ENCODE measurements at places on chromosomes 4 and X. TPM values are rescaled to one million over a fixed set of nuclear protein-coding genes. Genes with fewer than 3 reads are reported as not detected.

Gene LDB2
- 18.1 TPM for total RNA-seq

GRCh38 chr4:168637872-168638756 lies 141.3 kb downstream of the PALLD start:
- no peak overlapping the region for H3K4me3 ChIP-seq
- DNase-seq, result no peak
- no peaks in the 10 kb centered on the region for H3K27me3 ChIP-seq

- H3K4me3 ChIP-seq, result no peak overlapping the region
- H3K36me3 ChIP-seq, result no peaks in the 10 kb centered on the region
- no peak for DNase-seq
- H3K4me1 ChIP-seq, result no peaks in the 10 kb centered on the region
Measured at GRCh38 chrX:679291-679979, 48.8 kb downstream of the SHOX start.

- H3K4me1 ChIP-seq, result no peaks in the 10 kb centered on the region
- no peak overlapping the region for H3K4me3 ChIP-seq
- H3K27me3 ChIP-seq, result no peaks in the 10 kb centered on the region
- no peaks in the 10 kb centered on the region for H3K36me3 ChIP-seq
- H3K27ac ChIP-seq, result no peak overlapping the region
Measured at GRCh38 chrX:20237864-20238263, 28.8 kb downstream of the RPS6KA3 start.

DNA sequence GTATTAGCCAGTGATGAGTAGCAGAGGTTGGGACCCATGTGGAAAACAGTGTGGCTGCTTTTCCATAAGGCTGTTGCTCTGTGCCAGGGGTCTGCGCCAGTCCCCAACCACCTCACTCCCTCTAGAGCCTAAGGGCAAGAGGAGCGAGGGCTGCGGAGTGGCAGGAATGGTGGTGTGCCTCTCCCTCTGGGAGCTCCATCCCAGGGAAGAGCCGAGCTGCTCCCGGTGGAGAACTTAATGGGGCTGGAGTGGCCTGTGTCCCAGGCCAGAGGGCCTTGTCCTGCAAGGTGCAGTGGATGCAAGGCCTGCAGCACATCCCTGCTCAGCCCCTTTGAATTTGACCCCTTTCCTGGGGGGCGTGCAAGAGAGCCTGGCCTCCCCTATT lies 105.4 kb upstream of the GRXCR1 start:
- no peaks in the 10 kb centered on the region for H3K27me3 ChIP-seq
- no peaks in the 10 kb centered on the region for H3K4me1 ChIP-seq
- H3K36me3 ChIP-seq, result no peaks in the 10 kb centered on the region
- no peak overlapping the region for H3K4me3 ChIP-seq
- DNase-seq, result no peak

Gene STARD8
- 20.4 TPM for total RNA-seq

DNA sequence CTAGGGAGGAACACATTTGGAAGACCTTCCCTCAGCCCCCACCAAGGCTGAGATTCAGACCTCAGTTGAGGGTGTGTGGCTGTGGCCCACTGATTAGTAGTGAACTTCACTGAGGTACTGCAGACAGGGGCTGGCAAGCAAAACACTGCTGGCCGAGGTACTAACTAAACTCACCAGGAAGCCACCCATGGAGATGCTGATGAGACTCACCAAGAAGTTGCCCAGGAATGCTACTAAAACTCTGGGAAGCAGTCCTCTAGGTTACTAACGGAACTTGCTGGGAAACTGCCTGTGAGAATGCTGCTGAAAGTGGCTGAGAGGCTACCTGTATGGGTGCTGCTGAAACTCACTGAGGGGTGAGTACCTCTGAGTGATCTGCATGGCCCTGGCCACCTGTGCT lies 372.4 kb upstream of the RPS6KA3 start:
- no peaks in the 10 kb centered on the region for H3K4me1 ChIP-seq
- H3K27ac ChIP-seq, result no peak overlapping the region
- H3K27me3 ChIP-seq, result no peaks in the 10 kb centered on the region
- no peaks in the 10 kb centered on the region for H3K36me3 ChIP-seq
- no peak for DNase-seq

GRCh38 chr4:26077756-26078155 lies 163.7 kb downstream of the SMIM20 start:
- H3K4me3 ChIP-seq, result no peak overlapping the region
- peaks cover 4% of the 10 kb centered on the region for H3K27me3 ChIP-seq
- no peak overlapping the region for H3K27ac ChIP-seq
- DNase-seq, result no peak
- H3K36me3 ChIP-seq, result no peaks in the 10 kb centered on the region
- no peaks in the 10 kb centered on the region for H3K4me1 ChIP-seq

Gene PCDH10
- total RNA-seq, result 0.71 TPM

DNA sequence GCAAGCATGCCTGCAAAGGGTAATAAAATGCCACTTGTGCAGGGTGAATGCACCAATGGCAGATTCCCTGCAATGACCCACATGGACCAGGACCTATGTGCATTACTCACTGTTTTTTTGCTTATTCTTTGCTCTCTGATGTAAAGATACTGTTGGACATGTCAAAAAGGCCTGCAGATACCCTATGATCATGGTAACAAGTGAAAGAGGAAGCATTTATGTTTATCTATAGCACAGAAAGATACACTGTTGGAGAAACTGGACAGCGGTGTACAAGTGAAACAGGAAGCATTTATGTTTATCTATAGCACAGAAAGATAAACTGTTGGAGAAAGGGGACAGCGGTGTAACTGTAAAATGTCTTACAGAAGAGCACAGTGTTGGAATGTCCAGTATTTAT lies 127.5 kb downstream of the PAPSS1 start:
- no peak overlapping the region for H3K27ac ChIP-seq
- no peak overlapping the region for H3K4me3 ChIP-seq
- H3K36me3 ChIP-seq, result no peaks in the 10 kb centered on the region
- H3K4me1 ChIP-seq, result no peaks in the 10 kb centered on the region
- no peaks in the 10 kb centered on the region for H3K27me3 ChIP-seq
- no peak for DNase-seq

- no peak overlapping the region for H3K4me3 ChIP-seq
- no peaks in the 10 kb centered on the region for H3K4me1 ChIP-seq
- H3K27me3 ChIP-seq, result no peaks in the 10 kb centered on the region
- H3K27ac ChIP-seq, result no peak overlapping the region
- DNase-seq, result no peak
Measured at GRCh38 chrX:47751670-47752069, 85.0 kb upstream of the ZNF81 start.

Gene ADGRA3
- total RNA-seq, result 41.0 TPM

GRCh38 chr4:71288875-71289274 lies 49.9 kb upstream of the SLC4A4 start:
- H3K27ac ChIP-seq, result no peak overlapping the region
- H3K27me3 ChIP-seq, result no peaks in the 10 kb centered on the region
- H3K36me3 ChIP-seq, result no peaks in the 10 kb centered on the region
- peaks cover 15% of the 10 kb centered on the region for H3K4me1 ChIP-seq

DNA sequence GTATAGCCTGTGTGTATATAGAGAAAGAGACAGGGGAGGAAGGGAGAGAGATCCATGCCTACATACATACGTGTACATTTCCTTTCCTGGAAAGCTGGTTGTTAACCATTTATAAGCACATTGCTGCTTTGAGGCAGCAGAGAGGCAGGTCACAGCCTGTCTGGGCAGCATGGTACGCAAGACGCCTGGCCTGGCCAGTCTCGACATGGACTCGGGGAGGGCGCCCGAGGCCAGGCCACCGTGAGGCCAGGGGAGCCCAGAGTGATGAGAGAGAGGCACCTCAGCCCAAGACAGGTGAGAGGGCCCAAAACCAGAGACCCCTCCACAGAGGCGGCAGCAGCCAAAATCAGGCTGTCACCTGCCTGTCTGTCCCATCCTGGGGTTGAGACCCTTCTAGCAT lies 3.9 kb downstream of the TREX2 start:
- H3K27me3 ChIP-seq, result no peaks in the 10 kb centered on the region
- no peak for DNase-seq
- no peaks in the 10 kb centered on the region for H3K4me1 ChIP-seq

- H3K27ac ChIP-seq, result peak overlapping the region; percentile 15
- no peaks in the 10 kb centered on the region for H3K36me3 ChIP-seq
Measured at GRCh38 chr4:137702512-137702911, 170.2 kb upstream of the PCDH18 start.

Gene MFSD8
- total RNA-seq, result 13.6 TPM

GRCh38 chr4:86100539-86101215 lies 259.2 kb downstream of the MAPK10 start:
- no peaks in the 10 kb centered on the region for H3K36me3 ChIP-seq
- H3K27me3 ChIP-seq, result no peaks in the 10 kb centered on the region
- no peak overlapping the region for H3K27ac ChIP-seq
- no peak for DNase-seq

- H3K4me1 ChIP-seq, result no peaks in the 10 kb centered on the region
- peak within 1 kb of the TSS; percentile 28 for H3K4me3 ChIP-seq
- DNase-seq, result no peak
Measured at GRCh38 chrX:45200741-45201234, at the start of gene DIPK2B. Gene DIPK2B, minus strand, starts transcription at chrX:45200876. Its CDS starts 50 bp downstream, at chrX:45200826.

DNA sequence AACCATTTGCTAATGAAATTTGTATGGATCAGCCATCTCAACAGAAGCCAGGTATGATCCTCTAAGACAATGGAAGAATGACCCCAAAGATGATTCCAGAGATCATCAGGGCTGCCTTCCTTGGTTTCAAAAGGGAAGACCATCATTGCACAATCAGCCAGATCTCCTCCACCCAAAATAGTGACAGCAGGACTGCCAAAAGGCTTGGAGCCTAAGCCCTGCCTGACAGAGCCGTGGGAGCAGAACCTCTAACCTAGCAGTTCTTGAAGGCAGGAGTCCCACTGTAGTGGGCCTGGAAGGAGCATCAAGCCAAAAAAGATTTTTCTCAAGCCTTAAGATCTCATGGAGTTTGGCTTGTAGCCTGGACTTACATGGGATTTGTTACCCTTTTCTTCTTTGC lies 226.0 kb downstream of the RASL11B start:
- no peak overlapping the region for H3K4me3 ChIP-seq
- no peaks in the 10 kb centered on the region for H3K27me3 ChIP-seq
- no peaks in the 10 kb centered on the region for H3K4me1 ChIP-seq
- H3K36me3 ChIP-seq, result no peaks in the 10 kb centered on the region
- H3K27ac ChIP-seq, result no peak overlapping the region

DNA sequence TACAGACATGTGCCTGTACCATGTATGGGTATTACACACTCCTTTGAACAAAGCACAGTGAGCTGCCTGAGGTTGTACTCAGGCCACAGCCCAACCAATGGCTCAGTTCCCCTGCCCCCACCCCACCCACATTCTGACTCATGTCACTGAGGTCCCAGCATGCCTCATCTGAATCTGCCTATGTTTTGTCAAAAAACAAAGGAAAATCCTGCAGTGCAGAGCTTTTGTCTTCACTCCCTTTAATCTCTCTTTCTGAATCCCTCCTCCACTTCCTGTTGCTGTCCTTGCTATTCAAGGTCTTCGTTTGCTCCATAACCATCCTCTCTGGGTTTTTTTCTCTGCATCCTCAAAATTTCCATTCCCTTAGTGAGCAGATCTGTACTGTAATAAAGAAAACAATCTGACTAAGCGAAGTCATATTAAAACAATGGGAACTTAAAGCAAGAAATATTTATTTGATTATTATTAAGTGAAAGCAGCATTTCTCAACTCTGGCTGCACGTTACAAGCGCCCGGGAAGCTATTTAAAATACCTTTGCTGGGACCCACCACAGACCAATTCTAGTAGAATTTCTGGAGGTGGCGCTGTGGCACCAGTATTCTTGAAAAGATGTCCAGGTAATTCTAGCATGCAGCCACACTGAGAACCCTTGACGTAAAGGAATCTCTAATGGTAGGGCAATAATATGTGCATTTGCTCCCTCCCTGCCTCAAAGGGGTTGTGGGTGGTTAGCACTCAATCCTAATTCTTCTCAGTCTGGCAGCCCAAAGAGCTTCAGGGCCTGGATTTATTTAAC lies 8.7 kb downstream of the GUCY2F start:
- no peak overlapping the region for H3K4me3 ChIP-seq
- no peaks in the 10 kb centered on the region for H3K27me3 ChIP-seq
- no peaks in the 10 kb centered on the region for H3K4me1 ChIP-seq
- H3K27ac ChIP-seq, result no peak overlapping the region
- DNase-seq, result no peak
